ENCODE measurements at places on chromosomes 2 and 18.

DNA sequence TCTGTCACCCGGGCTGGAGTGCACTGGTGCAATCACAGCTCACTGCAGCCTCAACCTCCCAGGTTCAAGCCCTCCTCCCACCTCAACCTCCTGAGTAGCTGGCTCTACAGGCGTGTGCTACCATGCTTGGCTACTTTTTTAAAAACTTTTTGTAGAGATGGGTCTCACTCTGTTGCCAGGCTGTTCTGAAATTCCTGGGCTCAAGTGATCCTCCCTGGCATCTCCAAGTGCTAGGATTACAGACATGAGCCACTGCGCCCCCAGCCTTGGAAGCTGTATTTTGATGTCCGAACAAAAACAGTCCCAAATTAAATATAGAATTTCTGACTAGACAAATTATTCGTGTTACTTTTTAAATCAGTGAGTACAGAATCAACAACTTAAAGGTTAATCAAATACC lies 97.4 kb downstream of the ZNF516 start:
- DNase-seq, result no peak

- DNase-seq, result no peak
Observed at GRCh38 chr2:144343145-144343544, 176.8 kb downstream of the ZEB2 start.

- DNase-seq, result no peak
Observed at GRCh38 chr2:10027660-10028330, 15.6 kb upstream of the KLF11 start.

- DNase-seq, result no peak
Observed at GRCh38 chr18:24928301-24928878, 423.6 kb downstream of the ZNF521 start.

DNA sequence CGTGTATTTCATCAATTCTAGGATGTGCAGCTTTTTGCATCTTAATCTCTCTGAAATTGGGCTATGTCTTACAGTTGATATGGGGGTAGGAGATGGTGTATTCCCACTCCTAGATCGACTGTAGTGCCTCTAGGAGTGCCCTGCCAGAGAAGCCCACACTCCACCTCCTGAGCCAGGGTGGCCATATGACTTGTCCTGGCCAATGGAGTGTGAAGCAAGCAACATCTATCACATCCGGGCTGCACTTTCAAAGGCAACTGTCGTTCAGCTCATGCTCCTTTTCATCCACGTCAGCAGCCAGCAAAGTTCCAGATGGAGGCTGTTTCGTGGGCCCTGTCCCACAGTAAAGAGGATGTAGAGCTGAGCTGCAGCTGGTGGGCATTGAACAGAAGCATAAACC lies 149.4 kb upstream of the SLC1A4 start:
- no peak for DNase-seq

GRCh38 chr2:189673661-189674373 lies 653 bp upstream of the ANKAR start:
- no peak for DNase-seq

DNA sequence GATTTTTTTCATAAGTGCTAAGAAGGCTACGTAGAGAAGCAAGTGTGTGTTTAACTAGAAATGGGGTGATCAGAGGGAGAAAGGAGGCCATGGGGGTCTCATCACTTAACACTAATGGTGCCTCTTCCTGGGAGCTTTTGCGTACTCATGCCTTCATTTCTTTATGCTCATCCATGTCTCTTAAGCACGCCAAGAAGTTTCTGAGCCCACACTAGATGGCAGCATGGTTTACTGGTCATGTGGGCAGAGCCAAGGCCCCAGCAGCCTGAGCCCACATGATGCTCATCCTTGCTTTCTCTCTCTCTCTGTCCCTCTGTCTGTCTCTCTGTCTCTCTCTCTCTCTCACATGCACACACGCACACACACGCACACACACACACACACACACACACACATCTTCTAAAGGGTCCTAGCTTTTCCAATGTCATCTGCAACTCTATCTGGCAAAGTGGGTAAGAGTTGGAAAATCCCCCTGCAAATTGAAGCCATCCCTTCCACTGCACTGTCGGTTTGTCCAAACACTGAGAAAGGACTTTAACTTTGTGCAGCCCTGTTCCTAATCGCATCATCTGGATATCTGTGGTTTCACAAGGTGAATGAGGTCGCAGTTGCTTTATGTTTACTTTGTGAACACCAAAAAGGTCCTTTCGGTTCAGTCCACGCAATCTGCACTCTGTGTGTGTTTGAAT lies 137.1 kb upstream of the CCDC68 start:
- DNase-seq, result peak; percentile 27

DNA sequence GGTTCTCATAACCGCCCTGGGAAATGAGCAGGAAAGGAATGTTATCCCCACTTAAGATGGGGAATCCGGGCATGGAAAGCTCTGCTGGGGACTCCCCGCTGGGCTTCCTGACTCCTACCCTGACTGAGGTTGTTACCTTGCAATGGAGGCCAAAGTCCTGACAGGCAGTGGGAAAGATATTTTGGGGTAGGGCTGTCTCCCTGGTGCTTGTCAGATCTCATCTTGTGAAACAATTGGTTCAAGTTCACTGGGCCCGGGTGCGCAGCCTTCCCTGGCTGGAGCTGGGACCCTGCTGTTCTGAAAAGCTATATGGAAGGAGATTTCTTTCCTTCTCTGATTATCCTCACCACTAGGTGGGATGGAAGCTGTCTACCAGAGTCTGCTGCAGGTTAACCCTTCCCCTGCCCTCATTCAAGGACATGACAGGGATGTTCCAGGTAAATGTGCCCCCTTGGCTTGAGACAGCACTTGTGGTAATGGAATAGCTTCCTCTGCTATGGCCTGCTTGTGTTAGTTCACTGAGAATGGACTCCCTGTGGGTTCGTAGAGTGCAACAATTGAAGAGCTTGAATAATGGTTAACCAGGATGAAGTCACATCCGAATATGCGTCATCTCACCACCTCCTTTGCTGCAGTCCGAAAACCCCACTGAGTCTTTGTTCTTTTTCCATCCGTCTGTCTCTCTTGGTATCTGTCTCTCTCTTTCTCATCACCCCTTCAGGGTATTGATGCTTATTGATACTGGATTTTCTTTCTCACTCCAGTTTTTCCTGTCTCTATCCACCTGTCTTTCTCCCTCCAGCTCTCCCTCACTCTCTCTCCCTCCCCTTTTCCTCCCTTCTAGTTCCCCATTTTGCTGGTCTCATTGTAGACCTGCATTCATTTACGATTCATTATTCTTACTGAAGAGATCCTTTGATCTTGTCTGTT lies 67.8 kb upstream of the EPAS1 start:
- no peak for DNase-seq

GRCh38 chr2:53765767-53766166 lies 1.8 kb upstream of the CHAC2 start:
- no peak for DNase-seq

GRCh38 chr2:27844821-27845255 lies 45.3 kb downstream of the RBKS start:
- DNase-seq, result no peak

- DNase-seq, result no peak
Observed at GRCh38 chr2:32874931-32875330, 71.8 kb upstream of the LTBP1 start.

Data from hippocampal formation (tissue), 2 donors.